ENCODE measurements at places on chromosomes 16 and 17.

- DNase-seq, result no peak
Measured at GRCh38 chr16:142405-142967, 4.0 kb upstream of the NPRL3 start.

DNA sequence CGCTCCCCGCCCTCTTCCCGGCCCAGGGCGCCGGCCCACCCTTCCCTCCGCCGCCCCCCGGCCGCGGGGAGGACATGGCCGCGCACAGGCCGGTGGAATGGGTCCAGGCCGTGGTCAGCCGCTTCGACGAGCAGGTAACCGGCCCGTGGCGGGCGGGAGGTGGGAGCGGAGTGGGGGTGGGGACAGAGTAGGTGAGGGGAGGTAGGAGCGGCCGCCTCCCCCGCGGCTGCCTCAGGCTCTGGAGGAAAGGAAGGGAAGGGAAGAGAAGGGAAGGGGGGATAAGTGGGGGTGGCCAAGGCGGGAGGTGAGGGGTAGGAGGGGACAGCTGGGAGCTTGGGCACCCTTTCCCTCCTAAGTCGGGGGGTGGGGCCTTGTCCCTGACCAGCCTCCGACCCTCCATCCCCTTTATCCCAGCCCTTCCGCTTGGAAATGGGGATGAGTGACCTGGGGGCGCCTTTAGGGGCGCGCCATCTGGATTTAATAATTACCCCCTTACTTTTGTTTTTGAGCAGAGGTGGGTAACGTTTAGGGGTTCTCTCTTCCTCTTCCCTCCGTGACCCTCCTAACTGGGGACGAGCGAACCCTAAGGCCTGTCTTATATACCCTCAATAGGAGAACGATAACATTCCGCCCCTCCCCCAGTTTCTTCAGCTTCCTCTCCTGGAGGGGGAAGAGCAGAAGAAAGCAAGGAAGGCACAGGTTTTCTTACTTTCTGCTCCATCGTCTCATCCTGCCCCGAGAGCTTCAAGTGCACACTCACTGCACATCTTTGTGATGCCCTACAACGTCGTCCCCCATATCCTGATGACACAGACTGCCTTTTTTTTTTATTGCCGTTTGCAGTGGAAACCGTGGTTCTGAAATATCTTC is 694 bp downstream of the NF1 start:
- peak; percentile 3 for DNase-seq

DNA sequence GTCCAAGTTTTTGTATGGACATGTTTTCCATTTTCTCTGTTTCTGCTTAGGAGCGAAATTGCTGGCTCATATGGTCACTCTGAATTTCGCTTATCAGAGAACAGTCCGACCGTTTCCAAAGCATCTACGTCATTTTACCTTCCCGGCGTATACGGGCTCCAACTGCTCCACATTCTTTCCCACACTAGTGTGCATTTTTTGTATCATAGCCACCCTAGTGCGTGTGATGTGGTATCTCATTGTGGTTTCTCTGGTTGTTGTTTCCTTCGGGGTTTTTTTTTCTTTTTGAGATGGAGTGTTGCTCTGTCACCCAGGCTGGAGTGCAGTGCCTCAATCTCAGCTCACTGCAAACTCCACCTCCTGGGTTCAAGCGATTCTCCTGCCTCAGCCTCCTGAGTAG is 31.0 kb upstream of the BHLHA9 start:
- DNase-seq, result no peak

DNA sequence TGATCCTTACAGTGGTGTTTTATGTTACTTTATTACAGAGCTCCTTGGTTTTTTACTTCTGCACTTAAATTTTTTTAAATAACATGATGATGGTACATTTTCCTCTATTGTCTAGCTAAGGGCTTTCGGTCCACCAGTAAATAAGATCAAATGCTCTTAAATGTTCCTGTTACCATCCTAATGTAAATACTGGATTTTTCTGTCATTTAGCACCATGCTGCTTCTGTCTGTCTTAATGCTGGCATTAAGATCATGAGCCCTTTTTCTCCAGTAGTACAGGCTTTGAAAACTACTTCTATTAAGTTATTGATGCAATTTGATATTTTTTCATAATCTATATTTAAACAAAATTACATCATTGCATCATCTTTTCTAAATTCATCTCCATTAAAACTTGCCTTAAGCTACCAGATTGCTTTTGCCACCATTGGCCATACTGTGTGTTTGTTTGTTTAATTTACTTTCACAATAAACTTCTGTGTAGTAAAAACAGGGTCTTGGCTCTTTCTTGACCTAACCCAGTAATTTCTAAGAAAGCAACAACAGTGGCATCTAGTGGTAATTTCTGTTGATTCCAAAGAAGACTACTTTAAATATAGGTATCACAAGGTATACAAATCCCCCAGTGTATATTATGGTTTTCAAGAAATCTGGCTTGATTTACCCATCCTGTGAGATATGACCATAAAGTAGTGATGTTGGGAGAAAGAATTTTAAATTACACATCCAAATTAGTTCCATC is 9.0 kb upstream of the PHAF1 start:
- DNase-seq, result no peak
